Colonic mucosa (tissue), 4 donors: ENCODE measurements at places on chromosomes 6 and 20. TPM values are rescaled to one million over a fixed set of nuclear protein-coding genes. Genes with fewer than 3 reads are reported as not detected.

- peak; percentile 18 for DNase-seq
Observed at GRCh38 chr20:25251019-25251418, 3.1 kb downstream of the PYGB start.

GRCh38 chr20:24873025-24873620 is 75.9 kb upstream of the CST7 start:
- no peak for DNase-seq

- no peak for DNase-seq
Observed at GRCh38 chr6:383856-384255, 7.7 kb upstream of the IRF4 start.

Gene CUTA
- 172 TPM for total RNA-seq

Gene HTR1E
- not detected for total RNA-seq
